ENCODE measurements at places on chromosomes 5 and 9.

DNA sequence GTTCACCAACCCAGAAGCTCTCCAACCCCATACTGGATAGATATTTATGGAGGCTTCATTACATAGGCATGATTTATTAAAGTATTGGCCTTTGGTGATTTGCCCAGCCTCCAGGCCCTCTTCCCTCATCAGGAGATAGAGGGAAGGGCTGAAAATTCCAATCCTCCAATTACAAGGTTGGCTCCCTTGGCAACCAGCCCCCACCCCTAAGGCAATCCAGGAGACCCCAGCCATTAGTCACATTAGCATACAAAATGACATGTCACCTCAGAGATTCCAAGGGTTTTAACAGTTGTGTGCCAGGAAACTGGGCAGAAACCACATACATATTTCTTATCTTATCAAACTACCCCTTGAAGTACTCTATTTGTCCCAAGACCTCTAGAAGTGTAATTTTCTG lies 210.0 kb downstream of the HINT1 start:
- no peak for DNase-seq

GRCh38 chr5:77444356-77444755 lies 47.8 kb downstream of the WDR41 start:
- DNase-seq = peak; percentile 56

GRCh38 chr9:137026828-137027227 lies 1.2 kb downstream of the ABCA2 start:
- DNase-seq = no peak

- DNase-seq = no peak
These were observed 30.6 kb upstream of the SEMA4D start for GRCh38 chr9:89528540-89528939.

GRCh38 chr5:40484495-40484894 lies 195.2 kb upstream of the PTGER4 start:
- DNase-seq = no peak

DNA sequence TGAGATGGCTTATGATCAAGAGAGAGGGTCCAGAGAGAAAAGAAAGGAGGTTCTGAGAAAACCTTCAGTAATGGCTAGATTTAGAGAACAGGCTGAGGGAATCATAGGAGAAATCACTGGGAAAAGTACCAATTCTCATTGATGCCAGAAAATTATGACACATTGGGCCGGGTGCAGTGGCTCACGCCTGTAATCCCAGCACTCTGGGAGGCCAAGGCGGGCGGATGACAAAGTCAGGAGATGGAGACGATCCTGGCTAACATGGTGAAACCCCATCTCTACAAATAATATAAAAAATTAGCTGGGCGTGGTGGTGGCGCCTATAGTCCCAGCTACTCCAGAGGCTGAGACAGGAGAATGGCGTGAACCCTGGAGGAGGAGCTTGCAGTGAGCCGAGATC lies 29.5 kb upstream of the PLIN2 start:
- no peak for DNase-seq

DNA sequence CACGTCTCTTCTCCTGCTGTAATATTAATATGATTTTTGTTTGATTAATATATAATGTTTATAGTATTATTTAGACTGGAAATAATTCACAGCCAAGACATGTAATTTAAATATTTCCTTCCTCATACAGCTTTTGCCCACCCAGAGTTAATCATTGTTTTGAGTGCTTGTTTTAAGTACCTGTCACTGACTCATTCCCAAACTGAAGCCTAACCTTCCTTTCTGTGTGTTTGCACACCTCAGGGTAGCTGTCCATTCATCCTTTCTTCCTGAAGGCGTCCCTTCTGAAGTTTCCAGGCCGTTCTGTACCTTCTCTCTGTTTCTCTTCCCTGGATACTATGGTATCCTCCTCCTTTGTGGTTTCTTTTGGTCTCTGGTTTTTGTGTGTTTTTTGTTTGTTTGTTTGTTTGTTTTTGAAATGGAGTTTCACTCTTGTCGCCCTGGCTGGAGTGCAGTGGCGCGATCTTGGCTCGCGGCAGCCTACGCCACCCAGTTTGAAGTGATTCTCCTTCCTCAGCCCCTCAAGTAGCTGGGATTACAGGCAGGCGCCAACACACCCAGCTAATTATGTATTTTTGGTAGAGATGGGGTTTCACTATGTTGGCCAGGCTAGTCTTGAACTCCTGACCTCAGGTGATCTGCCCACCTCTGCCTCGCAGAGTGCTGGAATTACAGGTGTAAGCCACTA lies 312.4 kb downstream of the DOCK8 start:
- DNase-seq = no peak

DNA sequence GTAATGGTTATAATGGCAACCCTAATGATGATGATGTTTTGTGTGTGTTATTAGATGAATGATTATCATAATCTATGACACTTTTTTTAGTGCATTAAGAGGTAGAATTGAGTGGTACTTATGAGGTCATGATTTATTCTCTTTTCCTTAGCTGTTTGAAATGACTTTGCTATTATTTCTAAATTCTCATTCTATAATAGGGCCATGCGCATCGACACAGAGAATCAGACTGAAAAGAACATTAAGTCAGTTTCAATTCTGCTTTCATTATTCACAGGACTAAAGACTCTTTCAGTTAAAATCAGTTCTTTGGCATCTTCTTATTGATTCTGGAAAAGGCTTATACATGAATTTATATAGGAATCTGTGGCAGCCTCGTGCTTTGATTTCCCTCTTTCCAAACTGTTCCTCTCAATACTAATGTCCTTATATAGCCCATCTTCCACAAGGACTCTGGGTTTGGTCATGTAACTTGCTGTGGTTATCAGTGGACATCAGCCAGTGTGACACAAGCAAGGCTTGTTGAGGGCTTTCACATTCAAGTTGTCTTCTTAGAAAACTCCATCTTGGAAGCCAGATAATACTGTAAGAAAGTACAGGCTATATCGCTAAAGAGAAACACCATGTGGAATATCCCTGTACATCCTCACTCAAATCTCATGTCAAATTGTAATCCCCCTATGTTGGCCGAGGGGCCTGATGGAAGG lies 140.3 kb upstream of the CHD1 start:
- no peak for DNase-seq

DNA sequence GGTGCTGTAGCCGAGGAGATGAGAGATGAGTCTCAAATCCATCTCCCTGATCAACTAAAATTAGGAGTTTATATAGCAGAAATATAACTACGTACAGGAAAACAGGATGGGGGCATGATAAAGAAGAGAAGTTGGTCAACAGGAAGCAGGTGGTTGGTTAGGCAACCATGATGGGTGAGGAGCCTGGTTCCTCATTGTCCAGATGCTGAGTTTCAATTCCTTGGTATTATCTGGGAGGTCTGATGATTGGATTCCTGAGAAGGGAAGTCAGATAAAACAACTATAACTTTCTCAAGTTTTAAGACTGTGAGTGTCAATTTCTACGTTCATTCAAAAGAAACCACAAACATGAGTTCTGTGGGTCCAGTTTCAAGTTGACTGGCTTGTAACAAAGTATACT lies 323.9 kb downstream of the MTRR start:
- DNase-seq = no peak

- no peak for DNase-seq
These were observed 91.8 kb upstream of the IFNK start for GRCh38 chr9:27432308-27432707.

DNA sequence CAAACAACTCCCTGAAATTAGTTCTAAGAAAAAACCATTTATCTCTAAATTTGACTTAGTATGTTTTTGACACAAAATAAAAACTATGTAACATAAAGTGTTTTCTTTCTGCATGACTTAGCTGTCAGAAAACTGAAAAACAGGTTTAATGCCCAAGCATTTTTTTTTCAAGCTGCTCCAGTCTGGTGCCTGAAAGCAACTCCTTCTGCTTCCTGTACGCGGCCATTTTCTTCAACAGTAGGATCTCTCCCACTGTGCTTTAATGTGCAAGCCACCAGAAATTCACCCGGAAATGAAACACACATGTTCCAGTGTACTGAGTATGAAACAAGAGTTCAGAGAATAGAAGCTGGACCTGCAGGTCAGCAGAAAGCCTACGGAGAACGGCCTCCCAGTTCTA lies 161.2 kb downstream of the MED27 start:
- no peak for DNase-seq

GRCh38 chr9:17332115-17332514 lies 197.3 kb downstream of the CNTLN start:
- DNase-seq = no peak

DNA sequence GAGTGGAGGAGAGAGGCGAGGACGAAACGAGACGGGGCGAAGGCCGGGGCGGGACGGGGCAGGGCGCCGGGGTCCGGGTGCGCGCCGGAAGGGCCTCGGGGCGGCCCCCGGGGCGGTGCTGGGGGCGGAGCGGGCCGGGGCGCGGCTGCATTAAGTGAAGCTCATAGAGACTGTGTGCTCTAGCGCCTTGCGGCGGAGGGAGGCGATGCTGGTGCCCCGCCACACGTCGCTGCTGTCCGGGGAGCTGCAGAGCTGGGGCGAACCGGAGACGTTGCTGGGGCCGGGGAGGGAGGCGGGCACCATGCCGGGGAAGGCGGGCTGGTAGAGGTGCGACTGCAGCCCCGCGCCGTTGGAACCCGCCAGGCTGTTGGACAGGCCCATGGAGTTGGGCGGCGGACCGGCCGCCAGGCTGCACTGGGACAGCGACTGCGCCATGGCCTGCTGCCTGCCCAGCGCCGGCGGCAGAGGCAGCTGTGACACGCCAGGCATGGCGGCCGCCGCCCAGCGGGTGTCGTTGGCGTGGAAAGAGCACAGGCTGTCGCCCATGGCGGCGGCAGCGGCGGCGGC lies 8.3 kb downstream of the OTP start:
- peak; percentile 49 for DNase-seq

GRCh38 chr9:64773491-64773931 lies 511.5 kb downstream of the FOXD4L5 start:
- no peak for DNase-seq

DNA sequence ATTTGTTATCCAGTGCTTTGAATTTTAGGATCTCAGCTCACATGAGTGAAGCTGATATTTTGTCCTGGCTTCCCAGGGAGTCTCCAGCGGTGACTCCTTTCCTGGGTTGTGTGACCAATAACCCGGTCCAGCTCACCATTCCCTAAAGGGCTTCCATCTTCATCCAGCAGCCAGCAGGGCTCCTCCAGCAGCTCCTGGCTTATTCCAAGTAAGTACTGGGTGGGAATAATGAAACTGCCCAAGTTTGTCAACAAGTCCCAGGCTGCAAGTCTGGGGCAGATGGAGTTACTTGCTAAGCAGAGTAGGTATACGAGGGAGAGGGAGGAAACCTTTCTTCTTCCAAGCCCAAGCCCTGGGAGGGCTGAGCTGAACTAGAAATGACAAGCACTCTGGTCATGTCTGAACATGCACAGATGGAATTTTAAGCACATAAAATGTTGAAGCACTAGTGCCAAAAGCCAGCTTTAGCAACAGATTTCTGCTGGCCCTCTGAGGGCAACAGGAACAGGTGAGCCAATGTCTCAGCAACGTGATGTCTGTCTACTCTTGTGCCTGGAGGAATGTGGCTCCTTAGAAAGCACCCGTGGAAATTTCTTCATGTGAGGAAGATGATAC lies 153.7 kb upstream of the DAPK1 start:
- peak; percentile 9 for DNase-seq

- DNase-seq = peak; percentile 40
These were observed 264.1 kb downstream of the MLLT3 start for GRCh38 chr9:20358207-20358606.

DNA sequence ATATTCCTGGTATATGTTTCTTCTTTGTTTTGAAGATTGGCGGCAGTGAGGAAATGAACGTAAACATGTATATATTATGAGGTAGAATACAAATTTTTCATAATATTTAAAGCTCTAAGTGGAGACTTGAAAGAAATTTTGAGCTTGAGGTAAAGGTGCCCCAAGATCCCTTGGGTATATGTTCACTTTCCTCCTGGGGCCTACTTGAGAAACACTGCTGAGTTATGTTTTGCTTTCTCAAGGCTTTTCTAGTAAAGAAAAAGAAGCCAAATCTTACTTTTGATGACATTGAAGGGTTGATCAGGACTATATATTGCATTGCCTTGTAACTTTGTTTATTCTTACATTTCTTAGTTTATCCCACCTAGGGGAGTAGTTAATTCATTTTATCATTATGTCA lies 30.7 kb downstream of the AP3S1 start:
- no peak for DNase-seq

GRCh38 chr5:1926071-1926440 lies 43.3 kb upstream of the IRX4 start:
- DNase-seq = no peak

GRCh38 chr9:81685763-81686613 lies 3.4 kb downstream of the TLE1 start:
- peak; percentile 38 for DNase-seq

GRCh38 chr9:20925256-20926045 lies 106.0 kb downstream of the HACD4 start:
- DNase-seq = no peak

DNA sequence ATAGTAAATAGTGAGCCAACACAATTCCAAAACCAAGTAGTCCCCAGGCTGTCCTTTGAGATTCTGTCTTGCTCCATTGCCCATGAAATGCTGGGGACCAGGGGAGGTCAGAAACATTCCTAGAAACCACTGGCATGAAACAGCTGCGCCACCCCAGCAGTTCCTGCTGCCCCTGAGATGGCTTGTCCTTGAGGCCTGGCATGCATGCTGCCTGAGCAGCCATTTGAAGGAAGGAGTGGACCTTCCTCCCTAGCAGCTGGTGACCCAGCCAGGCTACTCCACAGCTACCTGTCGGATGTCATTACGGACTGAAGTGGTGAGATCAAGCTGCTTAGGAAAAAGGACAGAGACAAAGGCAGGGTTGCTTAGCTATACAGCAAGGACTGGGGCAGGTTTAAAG lies 260.6 kb downstream of the DENND1A start:
- DNase-seq = no peak

- DNase-seq = peak; percentile 79
These were observed 18.6 kb downstream of the SLC6A7 start for GRCh38 chr5:150208187-150209098.

- no peak for DNase-seq
These were observed 21.5 kb upstream of the ARHGAP26 start for GRCh38 chr5:142748568-142749249.

DNA sequence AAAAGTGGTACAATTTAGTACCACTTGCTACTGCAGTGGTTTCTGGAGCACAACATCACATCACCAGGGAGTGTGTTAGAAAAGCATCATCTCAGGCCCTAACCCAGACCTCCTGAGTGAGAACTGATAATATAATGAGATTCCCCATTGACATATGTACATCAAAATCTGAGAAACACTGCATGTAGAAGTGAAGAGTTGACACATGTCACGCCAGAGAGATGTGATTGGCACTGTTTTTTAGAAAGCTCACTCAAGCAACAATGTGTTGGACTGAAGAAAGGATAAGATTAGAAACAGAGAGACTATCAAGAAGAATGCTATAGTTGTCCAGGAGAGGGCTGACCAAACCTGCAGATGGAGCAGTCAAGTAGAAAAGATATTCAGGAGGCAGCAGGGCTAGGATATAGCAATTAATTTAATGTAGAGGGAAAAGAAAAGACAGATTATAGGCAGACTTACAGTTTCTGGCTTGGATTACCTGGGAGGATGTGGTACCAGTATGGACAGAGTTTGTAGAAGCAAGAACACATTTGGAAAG lies 324.4 kb upstream of the ADAMTSL1 start:
- no peak for DNase-seq

DNA sequence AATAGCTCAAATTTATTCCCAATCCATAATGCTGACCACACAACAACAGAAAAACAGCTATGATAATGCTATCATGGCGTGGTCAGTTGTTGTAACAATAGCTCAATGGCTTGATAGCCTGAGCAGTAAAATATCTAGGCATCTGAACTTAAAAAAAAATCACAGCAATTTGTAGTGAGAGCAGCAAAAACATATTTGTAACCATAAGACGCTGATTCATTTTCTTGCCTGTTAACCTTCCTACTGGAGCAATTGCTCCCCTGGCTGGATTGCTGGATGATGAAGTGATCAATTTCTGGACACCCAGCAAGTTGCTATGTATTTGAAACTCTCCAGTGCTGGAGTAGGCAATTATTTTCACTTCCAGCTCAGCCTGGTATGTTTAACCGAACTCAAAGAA lies 115.1 kb downstream of the PCSK1 start:
- DNase-seq = no peak

Measured in EL (cell line).